ENCODE measurements at places on chromosomes 12 and 14.

- DNase-seq, result no peak
These were observed 42.7 kb downstream of the SSH1 start for GRCh38 chr12:108814462-108815211.

- DNase-seq, result no peak
These were observed 444.9 kb upstream of the FOXG1 start for GRCh38 chr14:28321475-28322244.

DNA sequence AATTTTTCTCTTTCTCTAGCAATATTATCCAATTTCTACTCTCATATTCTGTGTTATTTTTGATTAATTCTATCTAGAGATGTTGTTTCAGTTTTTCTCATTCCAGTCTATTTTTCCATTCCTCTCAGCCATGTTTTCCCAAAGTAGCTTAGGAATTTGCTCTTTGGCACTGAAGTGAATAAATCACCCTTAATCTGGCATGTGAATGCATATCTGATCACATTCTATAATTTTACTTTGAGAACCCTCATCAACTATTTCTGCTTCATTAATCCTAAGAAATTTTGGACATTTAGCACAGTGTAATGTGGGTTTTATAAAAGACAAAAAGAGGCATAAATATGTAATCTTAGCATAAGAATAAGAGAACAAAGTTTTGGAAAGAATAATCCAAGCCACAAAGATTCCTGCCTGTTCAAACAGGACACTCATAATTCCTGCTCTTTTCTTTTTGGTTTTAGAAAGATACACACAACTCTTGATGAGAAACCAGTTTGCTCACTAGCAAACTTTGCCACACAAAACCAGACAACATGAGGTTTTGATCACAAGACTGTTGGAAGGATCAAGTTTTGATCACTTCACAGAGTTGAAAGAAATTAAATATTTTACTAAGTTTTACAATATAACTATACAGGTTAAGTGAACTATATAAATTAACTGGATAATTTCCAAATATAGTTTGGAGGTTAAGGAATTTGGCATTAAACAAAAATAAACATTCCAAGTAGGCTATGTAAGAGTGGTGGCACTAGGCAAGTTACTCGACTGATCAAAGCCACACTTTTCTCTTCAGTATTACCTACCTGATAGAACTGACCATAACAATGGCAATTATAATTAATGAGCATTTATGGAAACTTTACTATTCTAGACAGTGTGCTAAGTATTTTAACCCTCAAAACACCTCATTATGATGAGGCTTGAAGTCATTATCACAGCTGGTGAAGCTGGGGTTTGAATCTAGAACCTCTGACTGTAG, 226.6 kb upstream of the TMTC1 start:
- no peak for DNase-seq

GRCh38 chr12:62730649-62731048, 204.3 kb downstream of the PPM1H start:
- DNase-seq, result no peak

DNA sequence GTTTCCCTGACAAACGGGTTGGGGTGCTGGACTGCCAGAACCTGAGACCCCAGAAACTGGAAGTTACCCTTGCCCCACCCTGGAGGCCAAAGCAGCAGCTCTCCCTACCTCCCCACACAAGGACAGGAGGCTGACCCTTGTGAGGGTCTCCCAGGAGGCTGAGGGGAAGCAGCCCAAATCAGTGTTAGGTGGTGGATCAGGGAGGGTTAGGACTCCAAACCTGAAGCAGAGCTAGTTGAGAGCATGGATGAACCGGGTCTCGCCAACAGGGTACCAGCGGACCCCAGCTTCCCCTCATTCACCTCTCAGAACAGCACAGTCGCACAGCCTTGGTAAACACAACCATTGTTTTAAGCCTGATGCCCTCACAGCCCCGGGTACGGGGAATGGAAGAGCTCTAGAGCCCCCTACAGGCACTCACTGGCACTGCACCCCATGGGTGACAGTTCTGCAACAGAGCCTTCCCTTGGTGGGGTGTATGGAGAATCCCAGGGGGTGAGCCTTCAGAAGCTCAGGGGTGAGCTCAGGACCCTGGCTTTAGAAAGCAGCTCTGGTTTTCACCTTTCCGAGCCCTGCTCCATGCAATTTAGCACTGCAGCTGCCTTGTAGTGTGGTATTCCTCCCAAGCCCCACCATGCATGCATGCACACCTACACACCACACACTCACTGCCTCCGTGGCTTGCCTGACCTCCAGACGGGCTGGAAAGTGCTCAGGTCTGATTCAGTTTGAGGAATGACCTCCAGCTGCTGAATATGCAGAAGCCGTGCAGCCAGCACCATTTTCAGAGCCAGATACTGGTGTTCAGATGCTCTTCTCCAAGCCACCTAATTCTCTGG, 11.2 kb downstream of the ESRRB start:
- peak; percentile 58 for DNase-seq

GRCh38 chr12:31705621-31706020, 23.2 kb downstream of the AMN1 start:
- DNase-seq, result no peak

DNA sequence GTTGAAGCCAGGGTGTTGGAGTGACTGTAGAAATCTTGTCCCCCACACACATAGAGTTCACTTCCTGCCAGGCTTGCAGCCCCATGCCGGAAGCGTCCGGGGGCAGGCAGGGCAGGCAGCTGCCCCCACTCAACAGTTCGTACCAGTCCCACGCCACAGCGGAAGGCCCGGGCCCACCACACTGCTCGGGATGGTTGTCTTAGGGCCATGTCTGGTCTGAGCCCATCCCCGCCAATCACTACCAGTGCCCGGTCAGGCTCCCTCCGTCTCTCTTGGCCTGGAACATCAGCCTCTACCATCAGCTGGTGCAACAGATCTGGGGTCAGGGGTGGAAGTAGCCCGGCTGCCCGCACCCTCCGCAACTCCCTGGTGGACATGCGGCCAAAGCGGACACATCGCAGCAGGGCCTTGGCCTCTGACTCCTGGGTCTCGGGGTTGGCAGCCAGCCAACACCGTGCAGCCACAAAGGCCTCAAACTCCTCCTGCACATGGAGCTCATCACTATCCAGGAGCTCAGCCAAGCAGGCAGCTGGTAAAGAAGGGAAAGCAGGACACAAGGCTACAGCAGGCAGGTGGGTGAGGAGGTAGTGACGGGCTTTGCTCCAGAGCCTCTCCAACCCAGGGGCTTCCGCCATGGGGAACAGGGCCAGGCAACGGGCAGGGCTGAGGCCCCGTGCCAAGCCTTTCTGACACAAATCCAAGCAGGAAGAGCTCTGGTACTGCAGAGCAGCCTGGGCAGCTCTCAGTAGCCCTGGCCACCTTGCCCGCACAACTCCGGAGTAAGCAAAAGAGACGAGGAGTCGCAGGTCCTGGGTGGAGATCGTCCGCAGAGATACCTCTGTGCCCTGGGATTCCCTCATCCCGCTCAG, 5.9 kb downstream of the KLHL33 start:
- DNase-seq, result no peak

Data from hematopoietic multipotent progenitor cell (in vitro differentiated cells).